Upper lobe of right lung (tissue), 1 donor: ENCODE measurements at places on chromosomes 11 and 22. TPM values are rescaled to one million over a fixed set of nuclear protein-coding genes. Genes with fewer than 3 reads are reported as not detected.

DNA sequence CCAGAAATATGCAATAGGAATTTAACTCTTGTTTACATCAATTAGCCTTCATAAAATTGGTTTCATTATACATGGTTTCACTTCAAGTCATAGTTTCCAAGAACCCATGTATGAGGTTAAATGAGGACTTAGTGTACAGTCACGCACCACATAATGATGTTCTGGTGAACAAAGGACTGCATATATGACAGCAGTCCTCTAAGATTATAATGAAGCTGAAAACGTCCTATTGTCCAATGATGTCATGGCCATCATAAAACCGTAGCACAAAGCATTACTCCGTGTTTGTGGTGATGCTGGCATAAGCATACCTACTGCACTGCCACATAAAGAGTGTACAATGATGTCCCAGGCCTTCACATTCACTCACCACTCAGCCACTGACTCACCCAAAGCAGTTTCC lies 31.1 kb downstream of the SMCO4 start:
- H3K27ac ChIP-seq, result no peak overlapping the region
- DNase-seq, result no peak
- H3K27me3 ChIP-seq, result no peaks in the 10 kb centered on the region
- no peak overlapping the region for H3K4me3 ChIP-seq
- H3K4me1 ChIP-seq, result no peaks in the 10 kb centered on the region
- H3K36me3 ChIP-seq, result no peaks in the 10 kb centered on the region

Gene HINFP
- total RNA-seq, result 25.2 TPM

GRCh38 chr11:13152736-13153541 lies 124.7 kb upstream of the BMAL1 start:
- no peak overlapping the region for H3K4me3 ChIP-seq
- no peaks in the 10 kb centered on the region for H3K27me3 ChIP-seq
- H3K36me3 ChIP-seq, result no peaks in the 10 kb centered on the region
- DNase-seq, result no peak
- H3K4me1 ChIP-seq, result no peaks in the 10 kb centered on the region

GRCh38 chr22:37180531-37181231 lies 7.4 kb downstream of the C1QTNF6 start:
- DNase-seq, result peak; percentile 52
- H3K27me3 ChIP-seq, result no peaks in the 10 kb centered on the region

DNA sequence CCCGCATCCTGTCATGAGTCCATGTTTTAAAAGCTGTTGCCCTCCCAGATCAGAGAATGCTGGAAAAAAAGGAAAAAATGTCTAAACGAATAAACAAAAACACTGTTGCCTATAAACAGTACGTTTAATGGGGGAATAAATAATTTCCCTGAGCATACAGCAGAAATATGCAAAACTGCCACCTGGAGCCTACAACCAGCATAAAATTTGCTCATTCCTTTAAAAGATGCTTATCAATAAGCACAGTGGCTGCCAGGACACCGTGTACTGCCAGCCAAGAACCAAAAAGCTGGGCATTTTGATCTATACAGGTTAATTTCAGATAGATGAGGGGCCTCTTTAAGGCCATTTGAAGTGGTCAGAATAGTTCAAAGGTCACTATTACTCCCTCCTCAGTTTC lies 5.7 kb upstream of the CPT1A start:
- no peak overlapping the region for H3K27ac ChIP-seq
- H3K4me3 ChIP-seq, result no peak overlapping the region
- no peaks in the 10 kb centered on the region for H3K36me3 ChIP-seq
- DNase-seq, result no peak
- H3K4me1 ChIP-seq, result peaks cover 18% of the 10 kb centered on the region

DNA sequence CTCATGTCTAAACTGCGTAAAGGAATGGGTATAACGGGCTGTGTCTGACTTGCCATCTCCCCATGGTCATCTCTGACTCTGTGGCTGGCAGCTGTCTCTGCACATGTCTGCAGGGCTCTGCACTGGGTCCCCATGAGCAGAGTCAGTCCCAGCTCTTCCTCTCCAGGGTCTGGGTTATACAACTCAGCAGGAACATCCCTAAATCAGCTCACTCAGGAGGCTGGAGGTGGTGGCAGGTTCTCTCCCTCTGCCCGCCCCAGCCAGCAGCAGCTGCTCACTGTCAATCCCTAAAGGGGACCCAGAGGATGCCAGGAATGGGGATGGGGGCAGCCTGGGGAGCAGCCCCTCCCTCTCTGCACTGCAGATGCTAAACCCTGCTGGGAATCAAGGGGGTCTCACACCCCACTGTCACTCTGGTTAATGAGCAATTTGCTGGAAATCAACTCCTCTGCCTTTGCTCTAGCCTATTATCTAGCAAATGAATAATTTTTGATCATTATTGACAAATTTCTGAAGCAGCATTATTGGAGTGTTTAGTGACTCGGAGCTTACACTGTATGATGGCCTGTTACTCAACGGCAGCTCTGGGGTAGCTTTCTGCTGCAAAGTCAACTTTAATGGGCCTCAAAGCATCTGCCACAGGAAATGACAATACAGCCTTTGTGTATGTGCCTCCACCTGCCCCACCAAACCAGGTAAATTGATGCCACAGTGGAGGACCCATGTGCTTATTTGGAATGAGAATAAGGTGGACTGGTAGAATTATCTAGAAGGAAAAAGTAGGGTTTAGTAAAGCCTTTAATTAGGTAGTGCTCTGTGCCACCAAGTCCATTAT lies 55.7 kb upstream of the SHANK2 start:
- no peaks in the 10 kb centered on the region for H3K4me1 ChIP-seq
- no peaks in the 10 kb centered on the region for H3K27me3 ChIP-seq
- no peaks in the 10 kb centered on the region for H3K36me3 ChIP-seq
- no peak overlapping the region for H3K27ac ChIP-seq
- peak; percentile 15 for DNase-seq
